ENCODE measurements at places on chromosomes 6 and 20. TPM values are rescaled to one million over a fixed set of nuclear protein-coding genes. Genes with fewer than 3 reads are reported as not detected.
A peak's percentile ranks its signal among the peaks of the same experiment; 100 is the strongest.

DNA sequence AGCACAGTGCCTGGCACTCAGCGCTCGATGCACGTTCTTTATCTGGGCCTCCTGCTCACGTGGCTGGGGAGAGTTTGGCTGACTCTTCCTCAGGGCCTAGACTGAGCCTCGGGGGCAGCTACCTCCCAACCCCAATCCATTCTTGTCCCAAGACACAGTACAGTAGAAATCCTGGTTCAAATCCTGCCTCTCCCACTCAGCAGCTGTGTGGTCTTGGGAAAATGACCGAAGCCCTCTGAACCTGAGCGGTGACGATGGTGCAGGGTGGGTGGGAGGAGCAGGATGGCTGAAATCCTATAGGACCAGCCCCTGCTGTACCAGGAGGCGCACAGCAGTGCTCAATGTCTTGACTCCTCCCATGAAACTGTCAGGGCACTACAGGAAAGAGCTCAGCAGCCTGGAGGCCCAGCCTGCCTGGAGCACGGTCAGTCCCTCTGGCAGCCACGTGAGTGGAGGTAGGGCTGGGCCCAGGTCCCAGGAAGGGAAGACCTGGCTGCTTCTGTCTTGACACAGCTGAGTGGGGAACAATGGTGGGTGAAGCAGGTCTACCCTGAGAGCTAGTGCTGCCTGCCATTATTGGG, 31.5 kb downstream of the PDRG1 start:
- no peak for DNase-seq

DNA sequence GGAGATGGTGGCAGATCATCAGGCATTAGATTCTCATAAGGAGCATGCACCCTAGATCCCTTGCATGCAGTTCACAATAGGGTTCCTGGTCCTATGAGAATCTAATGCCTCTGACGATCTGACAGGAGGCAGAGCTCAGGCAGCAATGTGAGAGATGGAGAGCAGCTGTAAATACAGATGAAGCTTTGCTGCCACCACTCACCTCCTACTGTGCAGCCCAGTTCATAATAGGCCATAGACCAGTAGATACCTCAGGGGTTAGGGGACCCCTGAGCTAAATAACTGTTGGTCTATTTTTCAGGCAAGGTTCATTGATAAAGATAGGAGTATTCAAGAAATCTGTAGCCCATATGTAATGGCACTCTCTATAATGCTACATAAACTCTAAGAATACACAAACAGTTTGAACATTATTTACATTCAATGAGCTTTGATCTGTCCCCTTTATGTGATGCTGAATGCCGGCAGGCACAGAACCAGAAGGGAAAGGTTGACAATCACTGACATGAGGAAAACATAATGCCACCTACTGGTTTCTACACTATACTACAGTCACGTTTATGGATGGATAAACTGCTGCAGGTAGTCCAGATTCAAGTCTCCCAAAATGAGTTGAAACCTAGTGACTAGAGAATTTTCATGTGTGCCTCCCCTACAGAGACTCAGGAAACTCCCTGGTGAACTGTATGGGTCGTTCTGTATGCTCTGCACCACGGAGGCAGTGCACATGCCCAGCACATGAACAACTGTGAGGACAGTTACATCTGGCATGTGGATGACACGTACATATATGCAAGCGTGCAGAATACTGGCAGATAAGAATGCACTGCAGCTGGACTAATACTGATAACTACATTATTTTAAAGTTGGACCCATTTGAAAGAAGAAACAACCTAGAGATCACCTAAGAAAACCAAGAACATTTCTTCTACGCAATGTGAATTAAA, 72.0 kb downstream of the DST start:
- DNase-seq = peak; percentile 10

PGC gene
- not detected for total RNA-seq

- no peak for DNase-seq
These were observed 61.2 kb downstream of the SSR1 start for GRCh38 chr6:7251646-7252260.

C20orf96 gene
- 10.7 TPM for total RNA-seq

GRCh38 chr6:113610377-113610988, 246.7 kb upstream of the MARCKS start:
- no peak for DNase-seq

TP53TG5 gene
- total RNA-seq = not detected
